ENCODE measurements at places on chromosomes 7 and 10. TPM values are rescaled to one million over a fixed set of nuclear protein-coding genes. Genes with fewer than 3 reads are reported as not detected.

- no peaks in the 10 kb centered on the region for H3K27me3 ChIP-seq
- peak overlapping the region; percentile 78 for H3K4me3 ChIP-seq
- peaks cover 55% of the 10 kb centered on the region for H3K4me1 ChIP-seq
These were observed 2.5 kb downstream of the ZEB1 start for GRCh38 chr10:31321396-31321941.

DNA sequence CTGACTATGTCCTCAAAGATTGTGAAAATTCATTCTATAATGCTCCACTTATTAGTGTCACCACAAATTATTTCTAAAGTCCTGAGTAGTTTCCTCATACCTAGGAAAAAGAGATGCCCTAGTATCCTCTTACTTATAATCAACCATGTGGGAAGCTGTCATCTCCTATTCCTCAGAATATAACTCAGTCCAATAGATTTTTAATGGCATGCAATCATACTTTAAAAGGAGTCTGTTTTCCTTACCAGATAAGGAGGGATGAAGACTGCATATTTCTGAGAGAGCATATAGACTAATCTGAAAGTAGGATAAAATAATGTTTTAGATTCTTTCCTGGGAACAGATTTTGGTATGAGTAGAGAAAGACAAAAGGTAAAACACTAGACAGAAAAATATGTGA lies 727.7 kb upstream of the GRM3 start:
- no peaks in the 10 kb centered on the region for H3K27me3 ChIP-seq
- H3K27ac ChIP-seq = no peak overlapping the region
- H3K36me3 ChIP-seq = no peaks in the 10 kb centered on the region
- no peak for DNase-seq

CRTAC1 gene
- 3.8 TPM for total RNA-seq

MINDY4 gene
- total RNA-seq = 26.3 TPM

DNA sequence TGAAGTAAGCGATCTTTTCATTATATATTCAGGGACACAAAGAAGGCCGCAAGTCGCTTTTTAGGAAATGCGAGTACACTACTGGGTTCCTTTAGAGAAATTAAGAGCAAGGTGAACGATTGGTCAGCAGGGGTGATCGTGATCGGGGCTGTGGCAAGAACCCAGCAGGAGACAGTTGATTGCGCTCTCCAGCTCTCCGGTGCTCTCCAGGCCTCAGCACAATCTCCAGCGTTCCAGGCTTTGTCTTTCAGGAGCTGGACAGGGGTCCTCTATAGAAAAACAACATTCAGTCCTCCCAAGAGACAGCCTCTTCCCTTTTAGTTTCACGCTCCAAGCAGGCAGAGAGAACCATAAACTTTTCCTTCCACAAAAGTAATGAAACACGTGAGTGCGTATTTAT lies 170.5 kb upstream of the KLF6 start:
- no peak for DNase-seq
- H3K27ac ChIP-seq = no peak overlapping the region
- H3K27me3 ChIP-seq = no peaks in the 10 kb centered on the region
- H3K4me3 ChIP-seq = no peak overlapping the region
- H3K4me1 ChIP-seq = no peaks in the 10 kb centered on the region

ELMO1 gene
- 42.9 TPM for total RNA-seq
